ENCODE measurements at places on chromosomes 2 and 18.

GRCh38 chr2:31270131-31270530, 36.2 kb downstream of the EHD3 start:
- peak; percentile 47 for DNase-seq

DNA sequence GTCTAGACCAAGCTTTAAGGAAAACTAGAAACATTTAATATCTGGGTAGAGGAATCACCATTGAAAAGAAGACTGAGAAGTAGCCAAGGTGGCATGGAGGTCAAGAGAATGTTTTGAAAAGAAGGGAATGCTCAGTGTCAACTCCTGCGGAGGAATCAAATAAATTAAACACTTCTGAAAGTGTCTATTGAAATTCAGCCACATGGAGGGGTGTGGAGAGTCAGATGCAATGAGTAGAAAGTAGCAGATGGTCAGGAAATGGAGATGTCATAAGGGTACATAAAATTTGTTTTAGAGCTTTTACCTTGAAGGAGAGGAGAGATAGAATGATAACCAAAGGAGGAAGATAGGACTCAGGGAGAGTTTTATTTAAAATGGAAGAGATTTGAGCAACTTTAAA, 35.1 kb downstream of the NLRC4 start:
- no peak for DNase-seq

GRCh38 chr2:240759459-240759858, 60.6 kb downstream of the KIF1A start:
- DNase-seq, result no peak

DNA sequence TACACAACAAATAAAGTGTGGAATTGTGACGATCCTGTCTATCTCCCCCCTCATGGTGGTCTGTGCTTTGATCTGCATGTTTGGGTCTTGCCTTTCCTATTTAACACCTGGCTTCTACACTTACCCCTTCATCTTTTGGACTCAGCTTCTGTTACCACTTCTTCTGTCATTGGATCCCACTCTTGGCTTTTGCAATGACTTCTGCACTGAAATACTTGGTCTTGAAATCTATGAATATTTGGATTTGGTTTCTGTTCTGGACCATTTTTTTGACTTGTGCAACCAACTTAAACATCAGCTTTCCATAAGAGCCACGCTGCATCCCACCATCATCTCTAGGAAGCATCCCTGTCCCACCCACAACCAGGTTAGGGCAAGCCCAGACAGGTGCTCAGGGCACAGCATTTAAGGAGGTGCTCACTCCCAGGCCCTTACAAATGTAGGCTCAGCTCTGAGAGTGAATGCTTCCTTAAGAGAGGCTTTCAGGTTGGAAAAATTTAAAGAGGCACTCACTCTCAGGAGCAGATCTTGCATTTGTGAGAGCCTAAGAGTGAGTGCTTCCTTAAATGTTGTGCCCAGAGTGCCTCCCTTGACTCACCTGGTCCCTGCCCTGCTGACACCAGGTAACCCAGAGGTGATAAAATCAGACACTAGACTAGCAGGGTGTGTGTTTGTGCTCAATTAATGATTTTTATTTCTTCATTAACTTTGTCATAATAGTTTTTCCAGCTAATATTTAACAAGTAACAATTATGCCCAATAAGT, 124.5 kb upstream of the SH3BP4 start:
- no peak for DNase-seq

DNA sequence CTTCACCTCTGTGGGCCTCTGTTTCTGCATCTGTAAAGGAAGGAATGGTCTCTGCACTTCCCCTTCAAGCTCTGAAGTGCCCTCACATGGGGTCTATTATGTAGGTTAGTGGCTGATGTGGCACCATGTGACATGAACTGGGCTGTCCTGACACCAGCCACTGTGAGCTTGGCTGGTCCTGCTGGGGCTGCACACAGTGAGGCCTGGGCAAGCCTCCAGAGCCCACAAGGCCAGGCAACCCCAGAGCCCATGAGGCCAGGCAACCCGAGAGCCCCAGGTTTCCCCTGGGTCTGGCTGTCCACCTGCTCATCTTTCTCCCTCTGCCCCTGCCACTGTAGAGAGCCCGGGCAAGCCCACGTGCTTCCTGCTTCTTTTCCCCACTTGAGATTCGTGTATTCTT, 150.1 kb upstream of the SMAD2 start:
- DNase-seq, result no peak

- no peak for DNase-seq
Measured at GRCh38 chr2:4765787-4766530, 926.2 kb upstream of the SOX11 start.

- no peak for DNase-seq
Measured at GRCh38 chr18:26961839-26962238, 96.3 kb upstream of the AQP4 start.

DNA sequence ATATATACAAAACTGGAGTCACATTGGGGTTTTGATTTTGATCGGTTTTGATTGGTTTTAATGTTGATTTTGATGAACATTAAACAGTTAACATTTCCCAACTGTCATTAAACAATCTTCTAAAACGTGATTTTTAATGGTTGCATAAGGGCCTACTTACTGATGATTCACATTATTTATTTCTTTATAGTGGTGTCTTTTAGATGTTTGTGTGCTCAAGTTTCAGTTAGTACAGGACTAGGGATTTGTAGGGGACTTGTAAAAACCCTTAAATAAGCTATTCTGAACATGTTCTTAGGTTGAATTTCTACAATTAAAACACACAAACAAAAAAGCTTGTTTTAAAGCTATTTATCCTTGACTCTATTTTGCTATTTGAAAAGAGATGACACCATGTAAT, 61.6 kb downstream of the TTC21B start:
- DNase-seq, result no peak

DNA sequence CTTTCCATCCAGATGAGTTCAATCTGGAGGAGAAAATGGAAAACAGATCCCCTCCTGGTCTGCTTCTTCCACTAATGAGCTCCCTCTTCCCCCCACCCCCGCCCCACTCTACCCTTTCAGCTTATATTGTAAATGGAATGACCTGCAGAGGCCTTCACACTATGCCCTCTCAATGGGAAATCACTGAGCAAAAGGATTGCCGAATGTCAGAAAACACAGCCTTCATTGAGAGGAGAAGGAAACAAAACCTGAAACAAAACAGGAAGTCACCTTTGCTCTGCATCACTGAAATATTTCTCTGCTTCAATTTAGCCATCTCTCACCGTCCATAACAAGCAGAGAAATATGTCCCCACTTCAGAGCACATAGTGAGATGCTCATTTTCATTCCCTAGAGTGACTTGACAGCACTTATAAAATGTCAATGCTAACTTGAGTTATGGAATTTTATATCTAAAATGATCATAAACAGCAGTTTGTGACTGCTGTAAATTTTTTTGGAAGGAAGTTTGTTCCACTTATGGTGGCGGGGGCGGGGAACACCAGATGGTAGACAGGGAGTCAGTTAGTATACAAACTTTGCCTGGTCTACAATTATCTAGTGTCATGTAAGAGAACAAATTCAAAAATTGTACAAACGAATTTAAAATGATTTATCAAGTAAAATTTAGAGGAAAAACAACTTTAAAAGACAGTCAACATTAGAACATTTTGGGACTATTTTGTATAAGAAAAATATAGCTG, 1.8 kb upstream of the FRZB start:
- DNase-seq, result no peak

DNA sequence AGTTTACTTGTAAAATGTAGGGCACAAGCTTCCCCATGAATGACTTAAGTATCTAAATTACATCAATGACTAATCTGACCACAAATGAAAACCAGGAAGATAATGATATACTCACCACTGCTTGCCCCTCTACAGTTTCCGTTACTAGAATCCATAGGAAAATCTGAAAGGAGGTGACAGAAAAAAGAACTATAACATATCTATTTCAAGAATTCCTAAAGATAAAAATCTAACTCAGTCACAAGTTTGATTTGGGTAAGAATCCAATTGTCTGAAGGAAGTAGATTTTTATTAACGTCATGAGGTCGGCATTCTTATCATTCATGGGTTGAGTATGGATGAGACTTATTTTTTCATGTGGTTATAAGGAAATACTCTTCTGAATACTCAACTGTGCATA, 7.8 kb downstream of the FRZB start:
- DNase-seq, result peak; percentile 17

GRCh38 chr2:190062053-190062452, 476 bp downstream of the MSTN start:
- no peak for DNase-seq

DNA sequence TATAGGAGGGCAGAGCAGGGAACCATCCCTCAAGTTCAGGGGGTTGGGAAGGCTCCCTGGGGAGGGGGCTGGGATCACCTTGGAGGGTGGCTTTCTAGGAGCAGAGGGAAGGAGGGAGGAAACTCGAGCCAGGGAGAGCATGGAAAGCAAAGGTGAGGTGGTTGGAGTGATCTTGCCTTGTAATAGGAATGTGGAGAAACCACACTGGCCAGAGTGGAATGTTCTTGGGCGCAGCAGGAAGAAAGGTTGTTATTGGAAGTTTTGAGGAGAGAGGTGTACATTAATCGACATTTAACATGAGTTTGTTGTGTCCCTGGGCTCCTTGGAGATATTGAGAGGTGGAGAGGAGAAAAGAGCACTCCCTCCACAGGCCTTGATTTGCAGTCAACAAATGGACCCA, 272.2 kb downstream of the PRKCE start:
- no peak for DNase-seq

- no peak for DNase-seq
Measured at GRCh38 chr2:240930096-240930630, 24.0 kb downstream of the CROCC2 start.

DNA sequence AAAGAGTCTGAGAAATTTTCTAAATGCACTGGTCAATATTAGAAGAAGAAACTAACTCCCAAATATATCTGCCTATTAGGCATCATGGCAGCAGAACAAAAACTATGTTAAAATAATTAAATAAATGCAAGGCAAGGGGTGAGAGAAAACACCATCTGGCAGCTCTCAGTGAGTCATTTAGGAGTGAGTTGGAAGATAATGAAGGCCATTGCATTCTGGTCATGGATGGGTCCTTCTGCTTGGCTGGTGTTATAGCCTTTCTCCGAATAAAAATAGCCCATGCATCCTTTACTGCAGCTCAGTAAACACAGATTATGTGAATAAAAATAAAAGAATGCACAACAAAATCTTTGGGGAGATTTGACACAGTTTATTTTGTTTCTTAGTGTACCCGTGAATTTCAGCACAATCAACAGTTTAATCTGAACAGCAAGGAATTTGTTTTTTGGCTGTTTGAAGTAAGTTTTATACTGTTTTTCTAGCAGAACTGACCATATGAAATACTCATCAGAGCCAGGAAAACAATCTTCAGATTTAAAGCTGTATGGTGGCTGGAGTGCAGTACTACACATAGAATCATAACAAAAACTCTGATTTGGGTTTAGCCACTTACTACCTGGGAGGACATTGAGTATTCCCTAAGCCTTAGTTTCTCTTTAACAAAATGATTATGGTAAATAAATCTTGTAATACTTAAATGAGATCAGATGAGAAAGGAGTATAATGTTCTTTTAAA, 225.1 kb upstream of the ITGA4 start:
- DNase-seq, result no peak

- no peak for DNase-seq
Measured at GRCh38 chr2:183091318-183091953, 12.9 kb downstream of the DUSP19 start.

- DNase-seq, result peak; percentile 39
Measured at GRCh38 chr2:49241991-49242390, 87.7 kb upstream of the FSHR start.

GRCh38 chr2:85887566-85888019, 1.2 kb downstream of the ST3GAL5 start:
- no peak for DNase-seq

DNA sequence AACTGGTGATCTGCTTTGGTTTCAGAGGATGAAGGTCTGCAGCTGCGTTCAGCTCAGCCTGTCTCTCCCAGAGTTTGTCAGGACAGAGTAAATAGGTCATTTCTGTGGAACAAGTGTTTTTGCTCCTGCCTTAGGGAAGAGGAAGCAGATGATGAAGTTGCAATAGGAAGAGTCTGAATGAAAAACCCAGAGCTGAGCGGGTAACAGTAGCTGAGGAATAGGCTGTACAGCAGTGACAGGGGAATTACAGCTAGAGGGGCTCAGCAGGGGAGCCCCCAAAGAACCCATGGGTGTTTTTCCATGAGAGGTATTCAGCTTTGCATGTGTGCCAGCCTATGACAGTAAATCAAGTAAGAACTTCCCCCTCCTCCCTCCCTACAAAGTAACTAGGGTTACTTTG, 10.3 kb upstream of the CYBRD1 start:
- DNase-seq, result no peak

DNA sequence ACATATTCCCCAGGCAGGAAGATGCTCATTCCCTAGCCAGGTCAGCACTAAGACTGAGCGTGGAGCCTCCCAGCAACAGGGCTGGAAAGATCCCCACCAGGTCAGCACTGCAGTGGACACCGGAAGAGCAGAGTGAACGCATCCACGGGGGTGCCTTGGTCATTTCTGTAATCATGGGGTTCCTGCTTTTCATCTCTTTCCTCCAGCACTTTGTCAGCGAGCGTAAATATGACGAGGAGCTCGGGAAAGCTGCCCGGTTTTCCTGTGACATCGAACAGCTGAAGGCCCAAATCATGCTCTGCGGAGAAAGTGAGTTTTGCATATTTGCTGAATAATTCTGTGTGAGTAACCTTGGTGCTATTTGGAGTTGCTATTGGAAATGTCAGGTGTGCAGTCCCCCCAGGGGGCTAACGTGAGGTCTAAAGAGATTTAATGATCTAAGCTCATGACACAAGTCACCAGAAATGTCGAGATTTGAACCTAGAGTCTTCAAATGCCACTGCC, 40.1 kb downstream of the KCTD18 start:
- no peak for DNase-seq

DNA sequence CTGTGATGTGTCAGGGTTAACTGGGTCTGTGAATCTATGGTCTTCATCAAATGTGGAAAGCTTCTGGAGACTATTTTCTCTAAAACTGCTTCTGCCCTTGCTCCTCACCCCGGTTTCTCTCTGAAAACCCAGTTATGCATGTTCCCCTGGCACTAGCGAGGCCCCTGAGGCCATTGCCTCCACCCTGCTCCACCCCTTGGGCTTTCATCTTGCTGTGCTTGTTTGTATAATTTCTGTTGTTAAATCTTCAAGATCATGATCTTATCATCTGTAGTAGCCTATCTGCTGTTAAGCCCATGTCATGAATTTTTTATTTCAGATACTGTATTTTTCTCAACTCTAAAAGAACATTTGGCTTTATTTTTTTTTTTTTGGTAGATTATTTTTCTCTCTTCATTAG, 14.9 kb upstream of the ANO7 start:
- DNase-seq, result no peak

- no peak for DNase-seq
Measured at GRCh38 chr2:78408795-78409118, 616.7 kb upstream of the REG3G start.

GRCh38 chr2:45167920-45168629, 158.8 kb upstream of the SIX2 start:
- no peak for DNase-seq

- DNase-seq, result no peak
Measured at GRCh38 chr2:102703748-102704147, 58.1 kb upstream of the TMEM182 start.

- no peak for DNase-seq
Measured at GRCh38 chr2:68134554-68134953, 23.1 kb upstream of the PNO1 start.

Measured in fibroblast of skin of left quadriceps (primary cell).